ENCODE measurements at places on chromosomes 16 and 17.

- DNase-seq, result no peak
Observed at GRCh38 chr16:35868630-35869029, 2409.2 kb downstream of the TP53TG3F start.

GRCh38 chr16:30946671-30947540 is 2.0 kb upstream of the ORAI3 start:
- no peak for DNase-seq

GRCh38 chr17:65750166-65750565 is 188.7 kb upstream of the AXIN2 start:
- DNase-seq, result no peak

DNA sequence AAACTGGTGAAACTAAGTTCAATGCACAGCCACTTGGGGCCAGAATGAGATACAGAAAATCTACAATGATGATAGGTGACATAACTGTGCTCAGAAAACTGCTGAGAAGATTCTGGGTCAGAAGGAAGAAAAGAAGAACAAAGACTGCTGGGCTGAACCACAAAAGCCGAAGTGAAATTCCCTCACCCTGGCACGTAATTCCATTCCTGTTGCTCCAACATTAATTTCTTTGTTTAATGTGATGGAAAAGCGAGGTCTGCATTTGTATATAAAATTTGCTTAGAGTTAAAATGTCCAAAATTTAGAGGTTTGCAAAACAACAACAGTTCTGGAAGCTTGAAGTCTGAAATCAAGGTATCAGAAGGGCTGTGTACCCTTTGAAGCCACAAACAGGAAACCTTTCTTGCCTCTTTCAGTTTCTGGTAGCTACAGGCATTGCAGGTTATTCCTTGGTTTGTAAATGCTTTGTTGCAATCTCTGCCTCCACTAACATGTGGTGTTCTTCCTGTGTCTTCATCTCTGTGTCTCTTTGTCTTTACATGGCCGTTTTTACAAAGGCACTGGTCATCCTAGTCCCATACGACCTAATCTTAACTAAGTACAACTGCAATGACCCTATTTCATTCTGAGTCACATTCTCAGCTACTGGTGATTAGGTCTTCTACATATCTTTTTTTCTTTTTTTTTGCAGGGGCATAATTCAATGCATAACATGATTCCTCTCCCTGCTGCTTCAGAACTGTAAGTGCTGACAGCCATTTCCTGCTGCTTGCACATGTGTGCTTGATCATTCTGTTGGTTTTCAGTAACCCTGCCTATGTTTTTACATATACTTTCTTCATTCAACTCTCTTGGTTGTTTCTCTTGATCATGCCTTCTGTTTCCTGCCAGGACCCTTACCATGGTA is 603.0 kb upstream of the CDH8 start:
- no peak for DNase-seq

DNA sequence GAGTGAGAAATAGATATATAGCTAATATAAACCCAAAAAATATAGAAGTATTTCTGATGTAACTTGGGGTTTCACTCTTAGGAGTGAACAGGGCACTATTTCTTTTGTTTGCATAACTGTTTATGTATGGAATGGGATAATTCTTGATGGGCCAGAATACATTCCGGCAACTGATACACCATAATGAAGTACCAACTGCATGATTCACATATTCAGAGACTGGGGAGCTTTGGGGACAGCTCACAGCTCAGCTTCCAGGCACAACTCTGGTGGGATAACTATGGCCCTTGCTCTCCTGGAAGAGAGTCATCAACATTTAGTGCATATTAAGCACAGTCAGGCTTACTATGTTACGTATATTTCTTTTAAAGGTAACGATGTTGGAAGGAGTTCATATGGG is 42.1 kb upstream of the ADCY7 start:
- DNase-seq, result no peak
